ENCODE measurements at places on chromosomes 12 and 14.

- no peak for DNase-seq
Measured at GRCh38 chr12:32270818-32271710, 128.3 kb upstream of the FGD4 start.

DNA sequence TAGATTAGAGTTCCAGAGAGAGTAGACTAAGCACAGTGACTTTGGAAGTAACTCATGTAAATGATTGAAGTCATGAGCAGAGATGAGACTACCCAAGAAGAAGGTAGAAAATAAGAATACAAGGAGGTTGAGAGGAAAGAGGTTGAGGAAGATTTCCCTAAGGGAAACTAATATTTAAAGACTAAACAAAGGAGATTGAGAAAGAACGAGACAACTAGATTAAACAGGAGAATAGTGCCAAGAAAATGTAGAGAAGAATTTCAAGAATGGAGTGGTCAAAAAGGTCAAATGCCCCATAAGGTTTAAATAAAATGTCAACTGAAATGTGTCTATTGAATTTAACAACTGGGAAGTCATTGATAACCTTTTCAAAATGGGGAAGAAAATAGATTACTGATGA is 59.0 kb downstream of the RPS29 start:
- no peak for DNase-seq

DNA sequence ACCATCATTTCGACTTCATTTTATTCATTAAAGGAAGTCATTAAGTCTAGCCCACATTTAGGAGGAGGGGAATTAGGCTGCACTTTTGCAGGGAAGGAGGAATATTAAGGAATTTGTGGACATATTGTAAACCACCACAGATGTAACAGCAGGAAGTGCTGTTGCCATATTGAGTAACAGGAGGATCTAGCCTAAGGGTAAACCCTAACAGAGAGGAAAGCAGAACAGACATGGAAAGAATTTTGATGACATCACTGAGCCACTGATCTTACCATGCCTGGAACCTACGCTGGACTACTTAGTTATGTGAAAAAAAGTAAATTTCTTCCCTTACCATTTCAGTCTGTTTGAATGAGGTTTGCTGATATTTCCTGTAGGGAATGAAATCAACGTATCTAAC is 100.7 kb upstream of the ATF7IP start:
- DNase-seq, result no peak

- DNase-seq, result peak; percentile 18
Measured at GRCh38 chr12:55072083-55072482, 52.3 kb downstream of the NEUROD4 start.

DNA sequence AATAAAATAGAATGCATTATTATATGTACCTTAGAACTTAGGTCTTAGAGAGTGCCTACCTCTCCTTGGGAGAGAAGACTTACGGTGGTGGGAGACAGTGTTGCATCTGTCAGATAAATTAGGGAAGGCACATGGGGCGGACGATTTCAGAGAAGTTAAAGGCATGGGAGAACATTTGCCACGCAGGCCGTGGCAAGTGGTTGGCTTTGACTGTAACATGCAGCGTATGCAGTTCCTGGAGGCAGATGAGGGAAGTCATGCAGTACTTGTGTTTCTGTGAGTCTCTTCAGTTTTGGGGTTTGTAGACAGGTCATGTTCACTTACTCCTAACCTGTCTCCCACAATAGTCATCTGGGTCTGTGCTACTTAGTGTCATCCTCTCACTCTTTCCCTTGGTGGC is 43.6 kb downstream of the ETV6 start:
- DNase-seq, result no peak

All from H7 (cell line).